Foreskin keratinocyte (primary cell): ENCODE measurements at places on chromosomes 3 and 15. TPM values are rescaled to one million over a fixed set of nuclear protein-coding genes. Genes with fewer than 3 reads are reported as not detected.

Gene SATB1
- 1.2 and 1.4 TPM in 2 replicates for polyA plus RNA-seq

Gene MBD4
- 13.1 and 16.9 TPM in 2 replicates for polyA plus RNA-seq

Gene CYFIP1
- polyA plus RNA-seq, result 35.0 and 39.5 TPM in 2 replicates

Gene FGD5
- not detected in 2 replicates for polyA plus RNA-seq

Gene QTRT2
- 7.4 and 9.8 TPM in 2 replicates for polyA plus RNA-seq

Gene FILIP1L
- 8.7 and 9.8 TPM in 2 replicates for polyA plus RNA-seq

Gene PCSK6
- polyA plus RNA-seq, result 1.3 and 1.5 TPM in 2 replicates

Gene PLA2G4E
- 0.04 TPM in 2 replicates for polyA plus RNA-seq

Gene LRRIQ4
- not detected in 2 replicates for polyA plus RNA-seq

Gene PROS1
- 1.0 and 1.4 TPM in 2 replicates for polyA plus RNA-seq

Gene GOLGA8K
- polyA plus RNA-seq, result not detected in 2 replicates

Gene TRAT1
- not detected in 2 replicates for polyA plus RNA-seq

Gene MON1A
- polyA plus RNA-seq, result 21.9 and 23.1 TPM in 2 replicates

Gene GNL3
- 65.2 and 86.5 TPM in 2 replicates for polyA plus RNA-seq

Gene PHLDB2
- 28.0 and 35.5 TPM in 2 replicates for polyA plus RNA-seq
